T-helper 9 cell (primary cell): ENCODE measurements at places on chromosomes 5 and 9.

GRCh38 chr9:79279356-79279755 lies 292.4 kb upstream of the TLE4 start:
- DNase-seq = no peak

- no peak for DNase-seq
These were observed 3.8 kb upstream of the FBXW11 start for GRCh38 chr5:172010278-172010677.

DNA sequence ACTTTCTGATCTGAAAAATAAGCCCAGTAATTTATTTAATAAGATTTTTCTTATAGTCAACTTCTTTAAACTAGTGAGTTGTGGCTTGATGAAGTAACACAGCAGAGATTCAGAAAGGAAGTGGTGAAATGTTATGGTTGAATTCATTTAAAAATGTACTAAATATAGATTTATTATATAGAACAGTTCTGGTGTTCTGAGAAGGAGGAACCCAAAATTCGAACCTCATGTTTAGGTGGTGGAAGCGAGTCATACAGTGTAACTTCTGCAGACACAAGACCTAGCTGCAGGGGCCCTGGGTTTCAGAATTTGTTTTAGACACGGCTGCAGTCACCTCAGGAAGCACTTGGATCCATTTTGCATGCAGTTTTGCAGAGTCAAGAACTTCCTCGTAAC lies 188.2 kb downstream of the TRIO start:
- no peak for DNase-seq

GRCh38 chr9:81293651-81294050 lies 395.7 kb downstream of the TLE1 start:
- no peak for DNase-seq

DNA sequence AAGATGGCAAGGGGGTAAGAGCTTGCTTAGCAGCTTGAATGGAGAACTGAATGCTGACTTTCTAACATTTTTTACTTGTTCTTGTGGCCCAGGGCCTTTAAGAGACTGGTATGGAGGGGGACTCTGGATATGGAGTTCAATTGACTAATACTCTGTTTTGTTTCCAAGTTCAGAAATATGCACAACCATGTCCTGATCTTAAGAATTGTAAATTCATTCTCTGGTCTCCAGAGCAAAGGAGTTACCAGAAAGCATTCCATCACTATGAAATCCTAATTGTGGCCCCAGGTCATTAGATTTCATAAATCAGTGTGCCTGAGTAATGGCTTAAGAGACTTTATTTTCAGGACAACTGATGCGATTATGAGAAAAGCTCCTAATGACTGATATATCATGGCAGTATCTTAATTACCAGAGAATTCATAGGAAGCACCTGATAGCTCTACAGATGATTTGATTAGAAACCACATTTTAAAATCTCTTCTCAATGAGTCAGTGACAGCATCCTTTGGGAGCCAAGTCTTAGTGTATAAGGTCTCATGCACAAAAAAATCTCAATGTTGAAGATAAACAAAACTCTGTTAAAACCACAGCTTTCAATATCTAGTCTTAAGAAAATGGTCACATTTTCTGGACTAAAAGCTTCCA lies 613.6 kb upstream of the KLF4 start:
- no peak for DNase-seq

- no peak for DNase-seq
These were observed 55.1 kb downstream of the LOX start for GRCh38 chr5:122022966-122023365.

DNA sequence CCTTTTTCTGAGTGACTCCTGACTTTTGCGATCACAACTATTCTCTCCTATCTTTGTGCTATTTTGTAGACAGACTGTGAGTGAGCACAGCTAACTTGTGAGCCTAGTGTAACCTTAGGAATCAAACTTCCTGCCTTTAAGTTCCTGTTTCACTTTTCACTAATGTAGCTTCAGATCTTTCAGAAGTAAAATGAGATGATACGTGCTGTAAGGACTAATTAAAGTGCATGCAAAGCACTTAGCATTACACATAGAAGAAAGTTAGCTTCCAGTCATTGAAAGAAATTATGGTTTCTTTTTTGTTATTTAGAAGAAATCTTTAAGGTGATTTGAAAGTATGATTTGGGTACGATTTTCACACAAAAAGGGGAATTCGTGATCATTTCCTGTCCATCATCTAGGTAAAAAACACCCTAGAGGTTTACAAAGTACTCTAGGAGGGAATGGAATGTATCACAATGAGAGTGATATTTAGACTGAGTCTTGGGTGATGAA lies 122.7 kb downstream of the ST8SIA4 start:
- no peak for DNase-seq

GRCh38 chr5:93583768-93584595 lies 960 bp downstream of the NR2F1 start:
- DNase-seq = no peak

DNA sequence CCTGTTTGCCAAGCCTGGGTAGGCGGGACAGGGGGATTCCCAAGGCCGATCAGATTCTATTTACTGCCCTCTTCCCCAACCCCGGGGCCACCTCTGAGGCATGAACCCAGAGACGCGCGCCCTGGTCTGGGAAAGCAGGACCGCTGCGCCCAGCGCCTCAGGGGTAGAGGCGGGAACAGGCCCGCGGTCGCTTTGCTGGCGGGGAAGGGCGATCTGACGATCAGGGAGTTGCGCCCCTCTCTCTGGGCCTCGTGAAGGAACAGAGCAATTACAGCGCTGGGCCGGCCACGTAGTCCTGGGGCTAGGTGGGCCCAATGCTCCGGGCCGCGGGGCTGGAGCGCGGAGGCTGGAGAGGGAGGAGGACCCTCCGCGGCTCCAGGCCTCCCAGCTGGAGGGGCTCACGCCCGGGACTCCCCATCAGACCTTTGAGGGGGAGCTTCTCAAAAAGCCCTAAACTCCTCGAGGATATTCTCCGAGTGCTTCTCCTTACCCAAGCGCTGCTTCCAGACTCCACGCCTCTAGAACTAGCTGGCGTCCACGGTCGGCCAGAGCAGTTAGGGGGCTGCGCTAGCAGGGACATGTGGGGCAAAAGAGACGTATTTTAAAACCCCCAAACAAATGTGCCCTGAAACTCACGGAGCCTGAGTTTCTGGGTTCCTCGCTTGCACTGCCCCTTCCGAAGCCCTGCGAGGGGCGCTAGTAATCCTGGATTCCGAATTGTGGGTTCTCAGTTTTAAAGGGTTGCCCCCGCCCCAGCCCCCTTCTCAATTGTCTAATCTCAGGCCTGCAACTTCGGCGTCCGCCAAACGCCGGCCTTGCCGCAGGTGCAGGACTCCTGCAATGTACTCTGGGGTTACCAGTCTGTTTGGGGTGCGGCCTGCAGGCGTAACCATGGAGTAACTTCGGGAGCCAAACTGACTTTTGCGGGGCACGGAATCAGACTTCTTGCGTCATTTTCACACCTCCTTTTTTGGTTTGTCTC lies 57.6 kb downstream of the TMEM174 start:
- no peak for DNase-seq

- DNase-seq = no peak
These were observed 241.8 kb upstream of the MSX2 start for GRCh38 chr5:174482607-174483024.

- DNase-seq = peak; percentile 21
These were observed 5.7 kb upstream of the ADRB2 start for GRCh38 chr5:148820461-148821395.

DNA sequence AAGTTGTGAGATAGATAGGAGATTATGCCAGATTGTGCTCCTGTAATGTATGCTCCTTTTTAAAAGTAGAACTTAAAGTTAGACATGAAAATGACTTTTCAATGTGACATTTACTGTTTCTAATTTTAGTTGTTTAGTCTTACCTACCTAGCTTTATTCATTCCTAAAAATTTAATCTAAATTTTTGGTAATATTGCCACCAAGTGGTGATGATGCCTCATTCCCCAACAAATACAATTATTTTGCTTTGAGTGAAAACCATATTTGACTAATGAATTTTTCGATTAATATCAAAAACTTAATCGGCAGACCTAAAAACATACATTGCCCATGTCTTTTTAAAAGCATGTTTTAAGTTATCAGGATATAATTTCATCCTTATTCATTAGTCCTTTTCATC lies 25.6 kb downstream of the PPWD1 start:
- no peak for DNase-seq
